ENCODE measurements at places on chromosomes 1 and 21.
A peak's percentile ranks its signal among the peaks of the same experiment; 100 is the strongest.

DNA sequence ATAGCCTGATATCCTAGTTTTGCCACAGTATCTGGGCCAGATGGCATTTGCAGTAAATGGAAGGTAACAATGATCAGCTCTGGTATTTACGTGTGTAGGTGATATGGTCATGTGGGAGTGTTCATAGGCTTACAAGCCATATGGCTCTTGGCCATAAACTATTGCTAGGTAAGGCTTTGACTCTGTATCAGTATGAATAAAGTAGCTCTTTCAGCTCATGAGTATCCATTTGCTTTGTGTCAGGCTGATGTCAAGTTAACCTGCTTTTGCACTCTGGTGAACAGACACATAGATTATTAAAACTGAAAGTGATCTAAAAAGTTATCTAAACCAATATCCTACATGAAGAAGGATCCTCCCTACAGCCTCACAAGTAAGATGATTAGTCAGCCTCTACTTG is 69.0 kb downstream of the DDR2 start:
- DNase-seq, result no peak

GRCh38 chr1:91864017-91864700 is 21.8 kb downstream of the TGFBR3 start:
- no peak for DNase-seq

GRCh38 chr1:34697818-34698217 is 57.0 kb upstream of the GJB5 start:
- DNase-seq, result no peak

GRCh38 chr1:41431490-41432350 is 52.8 kb downstream of the EDN2 start:
- DNase-seq, result no peak

DNA sequence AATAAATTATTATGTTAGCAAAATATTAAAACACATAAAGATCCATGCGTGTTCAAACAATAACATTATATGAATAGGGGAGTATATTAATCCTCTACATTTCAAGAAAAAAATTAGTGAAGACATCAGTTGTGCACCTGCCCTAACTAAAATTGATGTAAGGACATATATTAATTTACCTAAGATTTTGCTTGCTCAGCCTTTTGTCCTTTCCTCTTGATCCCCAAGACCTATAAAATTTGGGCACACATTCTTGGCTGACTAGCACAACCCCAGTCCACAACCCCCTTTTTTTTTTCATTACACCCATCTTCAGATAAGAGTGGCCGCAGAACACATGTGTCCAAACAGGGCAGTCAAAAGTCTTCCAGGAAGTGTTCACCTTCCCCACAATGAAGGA is 6.6 kb downstream of the KRTAP21-2 start:
- DNase-seq, result no peak

DNA sequence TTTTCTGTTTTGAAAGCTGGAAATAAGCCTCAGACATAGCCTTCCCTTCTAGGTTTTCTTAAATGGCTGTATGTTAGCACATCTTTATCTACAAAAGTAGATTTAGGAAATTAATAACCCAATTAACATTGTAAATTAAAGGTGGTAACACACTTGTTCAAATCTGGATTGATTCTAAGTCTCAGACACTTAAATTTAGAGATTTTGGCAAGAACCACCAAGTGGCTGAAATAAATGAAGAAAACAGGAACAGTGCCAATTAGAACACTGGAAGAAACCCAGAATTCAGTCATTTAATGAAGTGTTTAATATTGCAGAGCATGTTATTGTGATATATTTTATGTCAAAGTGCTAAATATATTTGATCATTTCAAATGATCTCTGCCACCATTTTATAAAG is 628.2 kb downstream of the USP25 start:
- no peak for DNase-seq

GRCh38 chr1:233865902-233866301 is 38.6 kb upstream of the SLC35F3 start:
- no peak for DNase-seq

- DNase-seq, result peak; percentile 91
Measured at GRCh38 chr1:93878889-93879586, at the start of gene DNTTIP2. Gene DNTTIP2, minus strand, starts transcription at chr1:93879206. Its CDS starts 58 bp downstream, at chr1:93879148.

DNA sequence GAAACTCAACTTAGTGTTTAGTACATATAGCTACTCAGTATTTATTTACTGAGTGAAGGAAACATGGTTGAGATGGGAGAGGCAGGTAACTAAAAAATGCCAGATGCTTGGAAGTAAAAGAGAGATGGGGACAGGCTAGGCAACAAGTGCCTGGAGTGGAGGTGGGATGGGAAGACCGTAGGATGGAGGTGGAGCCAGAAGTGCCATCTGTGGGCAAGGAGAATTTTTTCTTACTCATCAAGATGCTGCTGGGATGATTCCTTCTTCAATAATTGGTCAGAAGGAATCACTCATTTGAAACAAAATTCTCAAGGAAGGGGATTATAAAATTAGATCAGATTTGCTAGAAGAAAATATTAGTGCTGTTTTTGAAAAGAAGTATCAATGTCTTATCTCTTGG is 72.9 kb downstream of the IFI44 start:
- DNase-seq, result no peak

GRCh38 chr1:72567521-72567920 is 285.2 kb upstream of the NEGR1 start:
- DNase-seq, result no peak

DNA sequence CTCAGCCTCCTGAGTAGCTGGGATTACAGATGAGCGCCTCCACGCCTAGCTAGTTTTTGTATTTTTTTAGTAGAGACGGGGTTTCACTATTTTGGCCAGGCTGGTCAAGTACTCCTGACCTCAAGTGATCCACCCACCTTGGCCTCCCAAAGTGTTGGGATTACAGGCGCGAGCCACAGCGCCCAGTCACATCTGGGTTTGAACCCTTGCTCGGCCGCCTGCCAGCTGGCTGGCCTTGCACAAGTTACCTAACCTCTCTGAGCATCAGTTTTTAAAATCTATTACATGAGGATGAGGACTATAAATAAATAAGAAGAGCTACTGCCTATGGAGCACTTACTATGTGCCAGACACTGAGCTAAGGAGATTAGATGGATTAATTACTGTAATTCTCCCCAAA is 17.7 kb upstream of the PADI2 start:
- no peak for DNase-seq

GRCh38 chr1:166133857-166134256 is 32.9 kb downstream of the FAM78B start:
- DNase-seq, result no peak

- DNase-seq, result peak; percentile 18
Measured at GRCh38 chr1:3454811-3455618, 550 bp downstream of the ARHGEF16 start.

GRCh38 chr1:246679794-246680177 is 44.4 kb upstream of the SCCPDH start:
- DNase-seq, result no peak

DNA sequence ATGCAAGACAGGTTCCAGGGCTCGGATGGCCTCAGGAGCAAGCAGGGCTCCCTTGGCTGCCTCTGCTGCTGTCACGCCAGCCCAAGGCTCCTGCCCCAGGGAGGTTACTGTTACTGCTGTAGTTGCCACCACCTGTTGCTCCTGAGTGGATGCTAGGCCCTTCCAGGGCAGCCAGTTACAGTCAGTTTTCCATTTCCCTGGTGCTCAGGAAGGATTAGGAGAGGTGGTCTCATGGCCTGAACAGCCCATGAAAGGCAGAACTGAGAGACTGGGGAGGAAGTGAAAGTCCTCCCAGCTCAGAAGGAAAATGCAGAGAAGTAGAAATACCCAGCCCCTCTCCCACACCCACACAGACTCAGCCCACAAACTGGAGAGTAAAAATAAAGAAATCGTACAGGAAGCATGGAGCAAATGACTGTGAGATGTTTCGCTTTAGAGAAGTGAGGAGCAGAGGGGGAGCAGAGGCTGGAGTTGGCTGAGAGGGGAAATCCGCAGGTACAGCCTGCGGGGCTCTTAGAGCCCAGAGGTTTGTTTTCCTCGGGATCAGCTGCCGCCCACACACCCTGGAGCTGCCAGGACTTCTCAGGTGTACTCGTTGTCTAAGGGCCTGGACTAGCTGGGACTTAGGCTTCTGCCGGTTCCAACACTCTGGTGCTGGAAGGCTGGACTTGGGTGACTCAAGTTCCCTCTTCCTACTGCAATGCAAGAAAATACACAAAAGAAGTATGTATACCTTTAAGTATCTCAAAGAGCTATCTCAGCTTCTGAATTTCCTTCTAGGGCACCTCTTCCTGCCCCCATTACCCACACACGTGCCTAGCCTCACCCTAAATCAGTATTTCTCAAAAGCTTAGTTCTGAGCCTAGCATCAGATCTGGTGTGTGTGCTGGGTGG is 2.3 kb downstream of the IL6R start:
- DNase-seq, result peak; percentile 96

DNA sequence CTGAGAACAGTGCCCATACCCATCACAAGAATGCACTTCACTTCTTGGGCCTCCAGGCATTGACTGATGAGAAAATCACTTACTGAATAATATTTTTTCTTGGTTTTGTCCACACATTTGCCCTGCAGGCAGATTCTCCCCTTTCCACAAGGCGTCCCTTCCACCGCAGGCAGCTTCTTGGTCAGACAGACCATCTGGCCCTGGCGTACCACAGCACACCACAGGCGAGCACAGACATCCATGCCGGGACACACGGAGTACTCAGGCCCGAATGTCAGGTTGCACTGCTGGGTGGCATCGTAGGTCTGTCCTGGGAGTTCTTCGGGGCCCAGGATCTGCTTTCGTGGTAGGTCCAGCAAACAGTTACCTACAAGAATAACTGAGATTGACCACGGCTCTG is 32.5 kb downstream of the ADAMTS5 start:
- no peak for DNase-seq

- no peak for DNase-seq
Measured at GRCh38 chr1:150257624-150258585, at the start of gene CA14. Gene CA14, plus strand, starts transcription at chr1:150257774. Its CDS starts 355 bp downstream, at chr1:150258129.

GRCh38 chr1:24004132-24004531 is 24.0 kb upstream of the SRSF10 start:
- no peak for DNase-seq

GRCh38 chr1:10793129-10793651 is 3.3 kb downstream of the CASZ1 start:
- no peak for DNase-seq

- no peak for DNase-seq
Measured at GRCh38 chr1:113912594-113913311, 7.6 kb downstream of the DCLRE1B start.

GRCh38 chr1:44135886-44136285 is 5.5 kb downstream of the KLF18 start:
- DNase-seq, result no peak

GRCh38 chr1:17229379-17229778 is 19.5 kb upstream of the PADI3 start:
- DNase-seq, result no peak

DNA sequence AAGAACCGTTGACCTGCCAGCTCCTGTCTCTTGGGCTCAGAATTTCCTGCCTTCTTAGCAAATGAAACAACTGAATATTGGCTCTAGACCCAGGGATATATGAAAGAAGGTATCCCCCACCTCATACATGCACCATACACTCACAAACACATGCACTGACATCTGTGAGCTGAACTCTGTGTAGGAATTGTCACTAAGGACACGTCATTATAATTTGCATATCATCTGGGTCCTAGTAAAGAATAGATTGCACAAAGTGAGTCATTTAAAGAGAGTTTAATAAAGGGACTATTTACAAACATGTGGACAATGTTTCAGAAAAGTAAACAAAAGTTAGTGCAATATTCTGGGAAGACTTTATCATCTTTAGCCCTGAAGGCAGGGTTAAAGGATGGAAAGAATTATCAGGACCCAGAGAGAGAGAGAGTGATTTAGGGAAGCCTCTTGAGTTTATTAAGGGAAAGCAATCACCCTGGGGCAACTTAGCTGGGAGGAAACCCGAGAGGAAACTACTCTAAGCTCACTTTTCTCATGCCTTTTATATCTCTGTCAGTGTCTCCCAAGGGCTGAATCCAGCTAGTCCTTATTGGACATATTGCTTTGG is 74.1 kb upstream of the PLA2G4A start:
- DNase-seq, result peak; percentile 20

DNA sequence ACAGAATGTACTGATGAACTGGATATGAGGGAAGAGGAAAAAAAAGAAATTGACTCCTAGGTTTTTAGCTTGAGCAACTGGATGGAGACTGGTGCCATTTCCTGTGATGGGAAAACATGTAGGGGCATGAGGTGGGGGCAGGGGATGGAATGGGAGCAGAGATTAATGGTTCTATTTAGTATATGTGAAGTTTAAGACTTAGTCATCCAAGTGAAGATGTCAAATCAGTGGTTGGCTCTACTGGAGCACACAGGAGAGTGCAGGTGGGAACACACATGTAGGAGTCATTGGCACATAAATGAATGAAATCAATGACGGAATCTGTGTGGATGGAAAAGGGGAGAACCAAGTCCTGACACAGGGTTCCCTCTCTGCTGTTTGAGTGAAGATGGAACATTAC is 224.4 kb upstream of the COA6 start:
- DNase-seq, result no peak

DNA sequence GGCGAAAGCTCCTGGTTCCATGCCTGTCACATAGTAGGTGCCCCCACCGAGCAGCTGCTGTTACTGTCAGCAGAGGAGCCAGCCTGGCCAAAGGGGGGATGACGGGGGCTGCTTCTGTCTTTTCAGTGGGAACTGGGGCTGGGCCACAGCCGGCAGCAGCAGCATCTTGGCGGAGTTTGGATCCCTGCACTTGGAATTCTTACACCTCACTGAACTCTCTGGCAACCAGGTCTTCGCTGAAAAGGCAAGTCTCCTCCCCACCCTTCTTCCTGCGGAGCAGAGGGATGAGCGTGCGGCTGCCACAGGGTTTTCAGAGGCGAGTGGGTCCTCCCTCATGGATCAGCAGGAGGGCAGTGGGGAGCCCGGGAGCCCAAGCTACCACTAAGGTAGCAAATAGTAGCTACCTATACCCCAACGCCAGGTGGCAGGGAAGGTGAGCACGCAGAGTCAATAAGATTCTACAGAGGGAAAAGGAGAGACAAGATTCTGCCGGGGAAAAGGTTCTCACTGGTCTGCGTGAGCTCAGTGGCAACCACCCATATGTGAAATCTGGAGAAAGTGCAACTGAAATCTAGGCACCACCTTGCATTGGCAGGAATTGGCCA is 41.4 kb upstream of the SELENON start:
- DNase-seq, result no peak

GRCh38 chr1:179510038-179510437 is 65.7 kb downstream of the NPHS2 start:
- DNase-seq, result no peak

GRCh38 chr1:39852214-39852791 is 31.0 kb downstream of the TRIT1 start:
- DNase-seq, result peak; percentile 18

DNA sequence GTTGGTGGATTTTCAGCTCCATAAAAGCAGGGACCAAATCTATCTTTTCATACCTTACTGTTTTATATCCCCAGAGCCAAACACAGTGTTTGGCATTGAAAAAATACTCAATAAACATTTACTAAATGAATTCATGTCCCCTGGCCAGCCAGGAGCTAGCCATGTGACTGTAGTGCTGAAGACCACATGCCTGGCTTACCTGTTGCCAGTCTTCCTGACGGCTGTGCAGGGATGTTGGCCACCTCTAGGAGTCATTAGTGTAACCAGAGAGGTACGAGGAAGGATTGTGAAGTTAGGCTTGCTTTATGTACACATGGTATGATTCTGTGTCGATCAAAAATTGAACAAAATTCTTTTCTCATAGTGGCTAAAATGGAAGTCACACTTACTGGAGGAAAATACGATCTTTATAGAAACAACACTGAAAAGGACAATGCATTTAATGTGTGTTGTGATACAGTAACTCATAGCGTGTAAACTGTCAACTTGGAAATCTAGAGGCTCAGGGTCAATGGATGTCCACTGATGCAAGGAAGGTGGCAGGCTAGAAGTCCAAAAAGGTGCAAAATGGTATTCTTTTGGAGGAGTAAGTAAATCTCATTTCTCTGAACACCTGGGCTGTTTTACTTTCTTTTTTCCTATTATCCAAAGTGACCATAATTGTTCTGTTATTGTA is 60.9 kb downstream of the FGGY start:
- DNase-seq, result no peak
